ENCODE measurements at places on chromosomes 5 and 9. TPM values are rescaled to one million over a fixed set of nuclear protein-coding genes. Genes with fewer than 3 reads are reported as not detected.

GRCh38 chr5:141868541-141868940, 9.7 kb downstream of the PCDH1 start:
- DNase-seq: no peak

DNA sequence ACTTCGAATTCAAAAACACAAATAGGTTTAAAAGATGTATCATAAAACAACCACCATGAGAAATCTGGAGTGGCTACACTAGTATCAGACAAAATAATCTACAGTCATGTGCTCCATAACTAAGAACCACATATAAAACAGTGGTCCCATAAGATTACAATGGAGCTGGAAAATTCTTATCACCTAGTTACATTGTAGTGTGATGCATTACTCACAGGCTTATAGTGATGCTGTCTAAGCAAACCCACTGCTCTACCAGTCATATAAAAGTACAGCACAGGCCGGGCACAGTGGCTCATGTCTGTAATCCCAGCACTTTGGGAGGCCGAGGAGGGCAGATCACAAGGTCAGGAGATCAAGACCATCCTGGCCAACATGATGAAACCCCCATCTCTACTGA, 160.1 kb downstream of the ROR2 start:
- no peak for DNase-seq

DNA sequence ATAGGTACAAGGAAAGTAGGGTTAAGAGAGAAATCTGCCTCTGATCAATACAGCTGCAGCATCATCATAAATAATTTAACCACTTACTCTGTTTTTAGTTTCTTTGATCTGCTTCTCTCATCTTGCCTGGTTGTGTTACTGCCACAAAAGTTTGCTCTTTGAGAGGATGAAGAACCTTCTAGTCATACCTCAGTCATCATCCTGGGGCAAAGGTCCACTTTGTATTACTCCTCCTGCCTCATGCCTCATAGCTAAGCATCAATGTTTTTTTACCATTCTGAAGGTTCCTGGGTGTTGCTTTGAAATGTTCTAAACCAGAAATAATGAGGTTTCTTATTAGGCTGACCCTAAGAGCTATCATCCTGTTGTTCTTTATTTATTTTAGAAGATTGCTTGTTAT, 17.1 kb upstream of the TRIM36 start:
- no peak for DNase-seq

SPINK1 gene
- not detected for total RNA-seq

DNA sequence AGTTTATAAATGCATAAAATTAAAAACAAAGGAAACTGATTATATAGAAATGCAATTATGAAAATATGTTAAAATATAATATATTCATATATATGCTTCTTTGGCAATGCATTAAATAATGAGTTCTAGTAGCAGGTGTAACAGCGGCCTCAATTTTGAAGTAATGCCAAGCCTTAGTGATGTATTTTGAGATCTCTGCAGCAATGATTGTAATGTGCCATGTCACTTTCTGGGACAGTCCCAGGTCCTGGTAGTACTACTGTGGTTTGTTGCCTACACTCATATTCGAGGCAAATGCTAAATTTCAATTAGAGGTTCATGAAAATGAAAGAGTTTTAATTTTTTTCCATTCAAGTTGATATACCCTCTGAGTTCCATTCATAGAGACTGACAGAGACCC, 75.8 kb upstream of the ORM1 start:
- DNase-seq: no peak
